ENCODE measurements at places on chromosomes 12 and 14. TPM values are rescaled to one million over a fixed set of nuclear protein-coding genes. Genes with fewer than 3 reads are reported as not detected.

Gene FAM181A
- not detected for total RNA-seq

Gene SERPINA10
- total RNA-seq: not detected

Gene GLS2
- total RNA-seq: 2.8 TPM

Gene GDF3
- total RNA-seq: not detected

Gene TAS2R13
- total RNA-seq: 1.4 TPM

DNA sequence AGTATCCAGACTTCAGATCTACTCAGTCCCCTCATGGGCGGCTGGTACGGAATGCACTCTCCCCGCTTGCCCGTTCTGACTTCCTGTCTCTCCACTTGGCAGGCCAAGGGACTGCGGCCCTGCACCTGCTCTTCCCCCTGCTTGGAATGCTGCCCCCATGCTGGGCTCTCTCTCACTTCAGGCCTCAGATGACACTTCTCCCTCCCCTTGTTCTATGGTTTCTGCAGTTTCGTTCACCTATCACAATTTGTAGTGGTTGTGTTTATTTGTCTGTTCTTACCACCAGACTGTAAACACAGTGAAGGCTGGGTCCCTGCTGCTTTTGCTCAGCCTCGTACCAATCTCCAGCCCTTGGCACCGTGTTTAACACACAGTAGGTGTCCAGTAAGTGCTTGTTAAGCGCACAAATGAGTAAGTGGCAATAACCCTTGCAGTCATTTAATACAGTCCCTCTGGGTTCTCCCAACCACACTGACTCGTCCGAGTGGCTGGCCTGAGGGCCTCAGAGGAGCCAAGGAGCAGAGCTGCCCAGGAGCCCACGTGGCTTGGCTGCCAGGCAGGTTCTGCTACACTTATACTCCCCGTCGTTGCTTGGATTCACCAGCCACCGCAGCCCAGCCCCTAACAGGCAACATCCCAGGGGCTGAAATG, 11.8 kb downstream of the SLC6A12 start:
- H3K4me3 ChIP-seq: peak overlapping the region; percentile 37
- peaks cover 2% of the 10 kb centered on the region for H3K36me3 ChIP-seq
- H3K4me1 ChIP-seq: peaks cover 5% of the 10 kb centered on the region
- no peak for DNase-seq
- no peak overlapping the region for H3K27ac ChIP-seq
- peaks cover 66% of the 10 kb centered on the region for H3K27me3 ChIP-seq

DNA sequence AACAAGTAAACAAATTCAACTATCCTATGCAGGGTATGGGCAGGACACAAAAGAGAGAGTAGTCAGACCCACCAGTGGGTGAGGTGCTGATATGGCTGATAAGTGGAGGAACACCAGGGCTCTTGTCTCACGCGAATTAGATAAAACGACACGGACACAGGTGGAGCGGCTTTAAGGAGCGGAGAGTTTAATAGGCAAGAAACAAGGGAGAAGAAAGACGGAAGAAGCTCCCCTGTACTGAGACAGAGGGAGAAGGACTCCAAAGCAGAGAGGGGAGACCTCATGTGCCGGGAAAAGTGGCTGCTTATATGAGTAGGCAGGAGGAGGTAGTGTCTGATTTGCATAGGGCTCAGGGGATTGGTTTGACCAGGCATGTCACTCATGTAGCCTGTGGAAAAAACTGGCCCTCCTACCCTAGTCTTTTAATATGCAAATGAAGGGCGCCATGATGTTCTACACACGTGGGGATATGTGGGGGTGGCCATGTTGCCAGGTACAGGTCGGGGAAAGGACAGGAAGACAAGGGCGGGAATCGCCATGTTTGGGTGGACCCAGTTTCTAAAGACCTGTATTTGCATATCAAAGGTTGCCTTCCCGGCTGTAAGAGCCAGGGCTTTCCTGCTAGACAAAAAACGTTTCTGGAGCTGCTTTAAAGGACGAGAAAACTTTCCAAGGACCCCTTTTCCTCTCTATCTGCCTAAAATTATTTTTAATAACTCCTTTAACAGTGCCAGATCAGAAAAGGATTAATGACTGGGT, 28.8 kb downstream of the RPGRIP1 start:
- H3K36me3 ChIP-seq: no peaks in the 10 kb centered on the region
- H3K27ac ChIP-seq: peak overlapping the region; percentile 93
- H3K4me3 ChIP-seq: peak overlapping the region; percentile 91
- peak; percentile 46 for DNase-seq
- H3K4me1 ChIP-seq: peaks cover 17% of the 10 kb centered on the region

DNA sequence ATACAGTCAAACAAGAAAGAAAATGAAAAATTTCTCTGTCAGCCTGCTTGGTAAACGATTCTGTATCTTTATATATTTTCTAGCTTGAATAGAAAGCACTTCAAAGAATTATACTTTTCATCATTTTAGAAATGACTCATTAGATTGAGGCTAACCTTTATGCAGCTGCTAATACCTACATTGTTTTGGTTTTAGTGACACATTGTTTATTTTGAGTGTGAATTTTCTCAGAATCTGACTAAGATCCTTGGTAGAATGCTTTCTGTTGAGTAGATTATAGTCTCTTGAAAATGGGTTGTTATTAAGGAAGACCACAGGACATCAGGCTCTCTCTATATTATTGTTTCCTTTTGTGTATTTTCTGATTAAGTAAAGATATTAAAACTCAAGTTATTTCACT, at the start of gene PMCH:
Gene PMCH (minus strand): TSS at position 45 of the 400 bp plus-strand sequence. CDS start 63 bp downstream, outside the sequence.
- H3K36me3 ChIP-seq: no peaks in the 10 kb centered on the region
- H3K4me1 ChIP-seq: no peaks in the 10 kb centered on the region
- DNase-seq: no peak
- H3K27ac ChIP-seq: no peak within 1 kb of the TSS

DNA sequence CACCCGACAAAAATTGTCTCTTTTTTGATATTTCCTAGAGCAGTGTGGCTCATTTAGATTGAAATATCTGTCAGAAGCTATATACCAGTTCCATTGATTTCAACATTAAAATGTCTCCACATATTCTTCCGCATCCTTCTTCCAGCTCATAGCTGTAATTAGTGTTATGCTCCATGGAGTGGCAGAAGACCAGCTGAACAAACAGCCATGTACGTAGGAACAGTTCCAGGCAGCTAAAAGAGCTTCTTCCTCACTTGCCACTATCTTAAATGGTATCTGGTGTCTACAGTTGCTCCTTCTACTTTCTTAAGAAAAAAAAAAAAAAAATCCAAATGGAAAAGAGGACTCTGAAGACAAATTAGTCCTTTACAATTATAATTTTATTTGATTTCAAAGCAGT, 848.0 kb downstream of the DIO2 start:
- no peaks in the 10 kb centered on the region for H3K4me1 ChIP-seq
- H3K27me3 ChIP-seq: no peaks in the 10 kb centered on the region
- no peak overlapping the region for H3K4me3 ChIP-seq
- no peaks in the 10 kb centered on the region for H3K36me3 ChIP-seq

Measured in T-helper 17 cell (primary cell).